ENCODE measurements at places on chromosomes 4 and X.

DNA sequence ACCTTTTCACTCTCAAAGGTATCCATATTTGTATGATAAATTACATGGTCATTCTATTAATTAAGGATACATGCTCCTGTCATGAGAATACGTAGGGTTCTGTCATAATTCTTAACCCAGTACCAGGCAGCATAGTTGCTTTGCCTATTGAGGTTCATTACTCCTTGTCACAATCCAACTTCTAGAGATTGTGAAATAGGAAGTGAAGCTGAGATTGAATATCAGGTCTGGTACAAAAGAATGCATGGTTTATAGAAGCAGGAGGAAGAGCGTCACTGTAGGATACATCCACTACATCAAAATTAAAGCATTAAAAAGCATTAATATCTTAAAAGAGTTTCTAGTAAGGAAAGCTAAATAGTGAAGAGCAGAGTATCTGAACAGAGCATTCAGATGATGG, 647.0 kb downstream of the IQCM start:
- no peak for DNase-seq

DNA sequence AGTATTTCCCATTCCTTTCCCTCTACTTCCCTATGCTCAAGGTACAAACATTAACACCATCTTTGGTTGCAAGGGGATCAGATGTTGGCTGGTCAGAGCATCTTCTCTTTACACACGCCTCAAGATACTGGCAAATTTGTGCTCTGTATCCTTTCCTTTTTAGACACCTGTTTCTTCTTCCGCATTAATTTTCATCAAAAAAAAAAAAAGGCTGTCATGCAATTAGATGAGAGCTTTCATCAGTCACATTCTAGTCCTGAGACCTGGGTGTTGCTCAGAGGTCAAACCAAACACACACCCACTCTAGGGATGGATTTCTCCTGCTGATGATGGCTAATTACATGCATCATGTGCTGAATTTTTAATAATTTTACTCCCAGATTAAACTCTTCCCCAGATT, 2.0 kb downstream of the RELL1 start:
- DNase-seq = no peak

GRCh38 chrX:72621625-72622485, 49.2 kb upstream of the HDAC8 start:
- DNase-seq = no peak

DNA sequence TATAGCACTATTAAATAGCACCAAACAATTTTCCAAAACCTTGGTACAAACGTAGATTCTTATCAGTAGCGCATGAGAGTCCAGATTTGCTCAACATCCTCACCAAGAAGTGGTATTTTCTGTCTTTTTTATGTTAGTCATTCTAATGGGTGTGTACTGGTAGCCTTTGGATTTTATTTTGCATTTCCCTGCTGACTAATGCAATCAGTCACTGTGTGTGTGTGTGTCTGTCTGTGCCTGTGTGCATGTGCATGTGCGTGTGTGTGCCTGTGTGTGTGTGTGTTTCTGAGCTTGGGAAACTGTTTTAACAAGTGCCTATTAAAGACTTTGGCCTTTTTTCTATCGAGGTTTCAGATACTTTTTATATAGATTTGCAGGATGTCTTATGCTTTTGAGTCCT, 82.2 kb upstream of the MAGEA10 start:
- DNase-seq = no peak

GRCh38 chr4:180134091-180134866, 2108.9 kb upstream of the TENM3 start:
- no peak for DNase-seq

DNA sequence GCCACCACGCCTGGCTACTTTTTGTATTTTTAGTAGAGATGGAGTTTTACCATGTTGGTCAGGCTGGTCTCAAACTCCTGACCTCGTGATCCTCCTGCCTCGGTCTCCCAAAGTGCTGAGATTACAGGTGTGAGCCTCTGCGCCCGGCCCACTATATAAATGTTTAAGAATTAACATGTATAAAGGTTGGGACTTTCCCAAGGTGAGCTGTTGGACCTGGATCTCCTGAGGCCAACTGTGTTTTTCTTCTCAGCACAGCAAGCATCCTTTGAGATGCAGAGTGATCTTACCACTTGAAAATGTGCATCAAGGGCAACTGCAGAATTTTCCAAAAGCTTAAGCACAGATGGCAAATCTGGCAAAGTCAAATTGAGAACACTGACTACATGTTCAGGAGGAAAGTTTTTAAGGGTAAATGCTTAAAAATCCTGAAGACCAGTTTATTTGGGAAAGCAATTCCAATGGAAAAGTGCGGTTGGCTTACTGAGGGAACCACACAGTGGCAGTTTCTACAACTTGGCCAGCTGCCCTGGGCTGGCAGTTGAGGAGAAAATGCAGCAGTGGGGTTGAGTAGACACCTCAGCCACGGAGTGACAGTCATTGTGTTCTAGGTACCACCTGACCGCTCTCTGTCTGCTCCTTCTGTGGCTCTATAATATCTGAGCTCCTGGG, 168.9 kb downstream of the CBR4 start:
- DNase-seq = no peak

- no peak for DNase-seq
Measured at GRCh38 chr4:105666693-105667092, 41.8 kb downstream of the INTS12 start.

- DNase-seq = no peak
Measured at GRCh38 chr4:177225605-177226004, 84.1 kb upstream of the NEIL3 start.

DNA sequence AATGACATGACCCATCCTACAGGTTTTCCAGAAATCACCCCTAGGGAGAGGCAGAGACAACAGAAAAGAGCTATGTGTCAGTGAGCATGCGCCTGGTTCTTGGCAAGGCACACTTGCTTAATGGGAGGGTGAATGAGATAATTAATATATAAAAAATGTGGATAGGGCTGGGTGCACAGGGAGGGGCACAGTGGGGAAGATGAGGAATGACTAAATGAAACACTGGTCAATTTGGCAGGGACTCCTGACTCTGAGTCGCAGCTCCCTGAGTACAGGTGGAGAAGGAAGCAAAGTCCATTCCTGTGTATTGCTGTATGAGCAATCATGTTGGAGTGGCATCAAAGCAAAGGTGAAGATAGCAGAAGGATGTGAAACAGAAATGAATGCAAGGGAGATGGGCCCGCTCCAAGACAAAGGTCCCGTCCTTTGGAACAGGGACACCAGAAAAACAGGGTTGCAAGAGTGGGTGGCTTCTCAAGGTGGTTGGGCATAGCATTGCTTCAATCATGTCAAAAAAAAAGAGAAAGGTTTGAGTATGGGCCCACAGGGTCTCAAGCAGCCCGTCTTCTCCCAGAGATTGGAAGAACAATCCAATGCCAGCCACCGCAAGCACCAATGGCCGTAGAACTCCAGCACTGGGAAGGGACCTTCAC, 278.4 kb upstream of the AGTR2 start:
- DNase-seq = no peak

DNA sequence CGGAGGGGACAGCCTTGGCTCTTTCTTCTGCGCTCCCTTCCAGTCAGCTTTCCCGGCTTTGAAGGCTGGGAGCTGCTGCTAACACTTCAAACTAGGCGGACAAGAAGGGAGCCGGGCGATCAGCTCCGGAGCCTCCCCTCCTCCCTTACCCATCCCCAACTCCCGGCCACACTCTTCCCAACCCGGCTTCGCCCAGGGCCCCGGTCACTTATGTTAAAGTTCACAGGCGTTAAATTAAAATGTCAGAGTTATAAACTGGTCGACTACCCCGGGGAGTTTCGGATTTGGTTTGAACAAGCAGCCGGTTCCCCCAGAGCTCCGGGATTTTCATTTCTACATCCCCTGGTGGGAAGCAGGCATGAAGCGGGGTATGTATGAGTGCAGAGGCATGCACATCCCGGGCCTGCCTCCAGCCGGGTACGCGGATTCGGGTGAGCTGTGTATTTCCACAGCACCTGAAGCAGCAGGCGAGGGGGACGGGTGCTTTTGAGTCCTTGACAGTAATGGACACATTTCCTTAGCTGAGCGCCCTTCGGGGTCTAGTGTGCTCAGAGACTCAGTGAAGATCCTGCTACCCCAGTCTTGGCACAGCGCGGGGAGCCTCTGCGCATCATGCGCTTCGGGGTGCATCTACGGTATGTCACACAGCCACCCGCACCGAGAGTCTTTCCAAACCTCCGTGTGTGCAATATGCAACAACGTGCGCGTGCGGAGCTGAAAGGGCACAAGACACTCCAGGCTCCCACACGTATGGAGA, 880 bp downstream of the UNC5C start:
- DNase-seq = no peak

DNA sequence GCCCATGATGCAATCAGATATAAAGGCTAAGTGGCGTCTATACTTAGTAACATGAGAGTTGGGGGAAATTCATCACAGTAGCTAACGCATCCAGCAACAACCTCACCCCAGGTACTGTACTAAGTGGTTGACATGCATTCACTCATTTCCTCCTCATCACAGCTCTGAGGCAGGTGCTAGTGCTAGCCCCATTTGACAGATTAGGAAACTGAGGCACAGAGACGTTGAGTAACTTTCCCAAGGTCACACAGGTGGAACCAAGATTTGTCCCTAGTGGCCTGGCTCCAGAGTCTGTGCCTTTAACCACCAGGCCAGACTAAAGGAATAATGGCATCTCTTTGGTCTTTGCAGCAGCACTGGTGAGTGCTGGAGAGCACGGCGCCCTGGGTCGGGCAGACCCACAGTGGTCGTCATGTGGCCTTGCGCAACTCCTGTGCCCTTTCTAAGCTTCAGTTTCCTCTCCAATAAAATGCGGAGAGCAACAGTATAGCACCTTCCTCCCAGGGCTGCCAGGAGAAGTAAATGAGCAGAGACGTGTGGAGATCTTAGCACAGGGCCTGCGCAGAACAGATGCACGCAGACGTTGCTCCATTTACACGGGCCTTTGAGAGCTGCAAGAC, 186.4 kb downstream of the BCOR start:
- DNase-seq = no peak

DNA sequence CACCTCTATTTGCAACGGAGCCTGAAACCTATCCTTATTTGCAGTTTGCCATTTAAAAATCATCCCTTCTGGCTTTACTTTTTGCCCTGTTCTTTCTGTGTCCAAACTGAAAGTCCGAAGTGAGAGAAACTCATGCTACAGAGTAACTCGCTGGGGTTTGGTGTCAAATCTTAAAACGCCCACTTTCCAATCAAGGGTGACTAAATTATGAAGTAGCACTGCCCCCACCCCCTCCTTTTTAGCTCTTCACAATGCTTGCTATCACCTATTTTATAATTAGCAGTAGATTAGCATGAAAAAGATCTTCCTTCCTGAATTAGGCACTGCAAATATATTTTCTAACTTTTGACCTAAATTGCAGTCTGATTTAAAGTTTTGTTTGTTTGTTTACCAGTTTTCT, 52.5 kb downstream of the VGLL1 start:
- DNase-seq = no peak

- DNase-seq = no peak
Measured at GRCh38 chr4:139611391-139611790, 54.2 kb upstream of the MGST2 start.
